ENCODE measurements at places on chromosomes 3 and 15.

- peaks cover 29% of the 10 kb centered on the region for H3K36me3 ChIP-seq
- peaks cover 34% of the 10 kb centered on the region for H3K4me1 ChIP-seq
- DNase-seq = no peak
Observed at GRCh38 chr15:63530752-63531299, 26.4 kb downstream of the USP3 start.

GRCh38 chr3:13714251-13714916 lies 165.5 kb downstream of the FBLN2 start:
- DNase-seq = peak; percentile 7
- no peak overlapping the region for H3K27ac ChIP-seq
- H3K36me3 ChIP-seq = no peaks in the 10 kb centered on the region
- H3K4me3 ChIP-seq = no peak overlapping the region
- H3K4me1 ChIP-seq = no peaks in the 10 kb centered on the region

GRCh38 chr3:10015461-10015904 lies 10.8 kb upstream of the FANCD2 start:
- H3K36me3 ChIP-seq = peaks cover 3% of the 10 kb centered on the region
- peaks cover 17% of the 10 kb centered on the region for H3K4me1 ChIP-seq
- peaks cover 17% of the 10 kb centered on the region for H3K27me3 ChIP-seq
- H3K4me3 ChIP-seq = no peak overlapping the region

DNA sequence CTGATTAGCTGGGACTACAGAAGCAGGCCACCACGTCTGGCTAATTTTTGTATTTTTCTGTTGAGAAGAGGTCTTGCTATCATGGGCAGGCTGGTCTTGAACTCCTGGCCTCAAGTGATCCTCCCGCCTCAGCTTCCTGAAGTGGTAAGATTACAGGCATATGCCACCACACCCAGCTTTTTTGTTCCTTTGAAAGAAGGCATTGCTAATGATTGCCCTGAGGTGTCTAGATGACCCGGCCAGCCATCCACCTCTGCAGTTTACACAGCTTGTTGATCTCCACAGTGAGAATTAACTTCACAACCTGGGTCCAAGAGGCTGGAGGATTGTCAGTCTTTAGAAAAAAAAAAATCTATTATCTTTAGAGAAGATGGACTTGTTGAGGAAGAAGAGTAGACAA lies 58.7 kb downstream of the SMAD3 start:
- no peak for DNase-seq
- no peak overlapping the region for H3K4me3 ChIP-seq
- H3K4me1 ChIP-seq = peaks cover 86% of the 10 kb centered on the region

DNA sequence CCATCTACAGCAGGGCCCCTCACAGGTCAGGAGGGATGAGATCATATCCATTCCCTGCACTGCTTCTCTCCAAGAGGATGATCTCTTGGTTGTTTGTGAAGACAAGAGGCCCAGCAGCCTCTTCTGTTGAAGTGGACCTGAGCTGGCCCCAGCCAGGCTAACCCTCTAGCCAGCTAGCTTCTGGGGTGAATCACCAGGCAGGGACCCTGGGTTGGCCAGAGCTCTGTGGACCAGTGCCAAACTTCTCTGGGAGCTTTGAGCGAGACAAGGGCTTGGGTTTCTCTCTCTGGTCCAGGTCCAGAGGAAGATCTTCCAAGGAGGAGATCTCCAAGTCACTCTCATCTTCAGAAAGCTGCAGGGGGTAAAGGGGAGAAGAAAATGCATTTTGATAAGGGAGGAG lies 52.7 kb downstream of the CLDN18 start:
- no peak overlapping the region for H3K4me3 ChIP-seq
- no peak overlapping the region for H3K27ac ChIP-seq
- H3K4me1 ChIP-seq = peaks cover 5% of the 10 kb centered on the region
- DNase-seq = no peak

- H3K27me3 ChIP-seq = no peaks in the 10 kb centered on the region
- H3K27ac ChIP-seq = no peak overlapping the region
- H3K4me1 ChIP-seq = no peaks in the 10 kb centered on the region
Observed at GRCh38 chr3:173529062-173529711, 131.6 kb downstream of the NLGN1 start.

- peaks cover 4% of the 10 kb centered on the region for H3K4me1 ChIP-seq
- H3K36me3 ChIP-seq = no peaks in the 10 kb centered on the region
- peaks cover 66% of the 10 kb centered on the region for H3K27me3 ChIP-seq
Observed at GRCh38 chr15:89665449-89666181, 10.3 kb upstream of the KIF7 start.

DNA sequence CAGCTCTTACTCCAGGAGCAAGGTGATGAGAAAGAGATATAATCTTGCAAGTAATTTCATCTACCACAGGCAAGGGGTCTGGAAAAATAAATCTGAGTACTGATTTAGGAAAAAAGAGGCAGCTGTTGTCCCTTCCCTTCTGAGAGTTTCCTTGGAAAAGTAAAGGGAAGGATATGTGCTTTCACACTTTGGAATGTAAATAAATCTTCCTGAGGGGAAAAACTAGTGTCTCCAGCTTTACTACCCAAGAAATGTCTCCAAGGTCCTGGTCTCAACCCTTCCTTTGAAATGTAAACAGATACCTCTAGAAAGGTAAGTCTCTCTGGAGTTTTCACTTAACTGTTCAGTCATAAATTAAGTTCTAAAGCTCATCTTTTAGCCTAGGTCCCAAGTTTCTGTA lies 102.6 kb downstream of the DPH6 start:
- H3K36me3 ChIP-seq = no peaks in the 10 kb centered on the region
- H3K27me3 ChIP-seq = no peaks in the 10 kb centered on the region
- H3K4me3 ChIP-seq = no peak overlapping the region
- H3K4me1 ChIP-seq = no peaks in the 10 kb centered on the region
- no peak overlapping the region for H3K27ac ChIP-seq

DNA sequence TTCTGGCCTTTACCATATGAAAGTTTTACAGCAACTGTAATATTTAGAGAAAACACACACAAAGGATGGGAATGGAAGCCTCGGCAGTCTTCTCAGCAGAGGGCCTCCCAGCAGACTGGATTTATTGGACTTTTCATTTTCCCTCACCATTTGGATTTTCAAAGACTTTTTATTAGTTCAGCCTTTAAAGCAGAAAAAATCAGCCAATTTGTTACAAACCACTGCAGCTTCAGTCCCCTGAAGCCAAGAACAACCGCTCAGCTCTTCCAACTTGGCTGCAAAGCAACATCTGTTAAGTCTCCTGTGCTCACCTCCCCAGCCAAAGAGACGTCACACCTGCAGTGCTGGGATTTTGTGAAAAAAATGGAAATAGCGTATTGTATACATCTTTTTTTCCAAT lies 120.8 kb downstream of the GMPS start:
- no peaks in the 10 kb centered on the region for H3K4me1 ChIP-seq
- peaks cover 17% of the 10 kb centered on the region for H3K27me3 ChIP-seq
- no peak overlapping the region for H3K4me3 ChIP-seq
- no peak for DNase-seq
- no peaks in the 10 kb centered on the region for H3K36me3 ChIP-seq
- no peak overlapping the region for H3K27ac ChIP-seq

GRCh38 chr3:48563382-48563918 lies at the start of gene UCN2:
UCN2 (minus strand) TSS chr3:48563781; CDS start chr3:48563124, 657 bp downstream.
- no peak for DNase-seq
- H3K4me3 ChIP-seq = no peak within 1 kb of the TSS
- peaks cover 26% of the 10 kb centered on the region for H3K4me1 ChIP-seq
- peaks cover 33% of the 10 kb centered on the region for H3K27me3 ChIP-seq
- no peaks in the 10 kb centered on the region for H3K36me3 ChIP-seq

DNA sequence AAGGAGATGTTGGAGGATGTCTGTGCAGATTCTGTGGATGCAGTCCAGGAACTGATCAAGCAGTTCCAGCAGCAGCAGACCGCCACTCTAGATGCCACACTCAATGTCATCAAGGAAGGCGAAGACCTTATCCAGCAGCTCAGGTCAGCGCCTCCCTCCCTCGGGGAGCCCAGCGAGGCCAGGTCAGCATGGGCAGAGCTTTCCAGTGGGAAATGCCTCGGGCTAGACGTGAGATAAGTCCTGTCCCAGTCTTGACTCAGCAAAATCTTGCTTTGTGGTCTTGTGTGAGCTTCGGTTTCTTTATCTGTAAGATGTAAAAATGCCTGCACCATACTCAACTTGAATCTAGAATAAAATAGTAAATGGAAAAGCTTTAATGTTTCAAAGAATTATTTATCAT lies 335.1 kb upstream of the UMPS start:
- H3K36me3 ChIP-seq = no peaks in the 10 kb centered on the region
- peaks cover 31% of the 10 kb centered on the region for H3K27me3 ChIP-seq
- no peak overlapping the region for H3K4me3 ChIP-seq
- no peak overlapping the region for H3K27ac ChIP-seq

- H3K4me1 ChIP-seq = peaks cover 3% of the 10 kb centered on the region
Observed at GRCh38 chr3:190558316-190558715, 44.4 kb downstream of the IL1RAP start.

DNA sequence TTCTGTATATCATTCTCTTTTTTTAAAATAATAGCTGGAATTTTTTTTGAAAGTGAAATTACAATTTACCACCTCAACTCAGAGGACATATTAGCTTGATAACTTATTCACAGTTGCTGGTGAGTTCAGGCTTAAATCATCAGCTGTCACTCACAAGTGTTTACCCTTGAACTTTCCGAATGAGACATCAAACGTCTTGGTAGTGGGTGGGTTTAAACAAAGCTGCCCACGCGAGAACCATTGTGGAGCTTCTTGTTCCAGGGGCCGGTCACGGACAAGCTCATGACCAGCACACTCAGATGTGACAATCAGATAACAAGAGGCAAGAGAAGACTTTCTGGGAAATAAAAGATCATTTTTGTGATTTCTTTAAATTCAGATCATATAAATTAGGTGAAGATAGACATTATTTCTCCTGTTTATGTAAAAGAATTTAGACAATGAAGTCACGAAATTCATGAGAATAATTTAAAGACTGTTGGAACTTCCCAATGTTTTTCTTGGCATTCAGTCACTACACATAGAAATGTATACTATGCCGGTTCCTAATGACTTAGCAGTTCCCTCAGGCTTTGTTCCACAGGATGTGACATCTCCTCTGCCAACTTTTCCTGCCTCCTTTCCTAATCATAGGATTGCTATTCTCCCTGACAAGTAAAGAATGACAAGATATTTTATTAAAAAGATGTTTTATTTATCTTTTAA lies 29.3 kb downstream of the BTD start:
- H3K4me1 ChIP-seq = peaks cover 16% of the 10 kb centered on the region
- peaks cover 3% of the 10 kb centered on the region for H3K36me3 ChIP-seq
- no peak overlapping the region for H3K4me3 ChIP-seq
- H3K27ac ChIP-seq = no peak overlapping the region
- DNase-seq = no peak

DNA sequence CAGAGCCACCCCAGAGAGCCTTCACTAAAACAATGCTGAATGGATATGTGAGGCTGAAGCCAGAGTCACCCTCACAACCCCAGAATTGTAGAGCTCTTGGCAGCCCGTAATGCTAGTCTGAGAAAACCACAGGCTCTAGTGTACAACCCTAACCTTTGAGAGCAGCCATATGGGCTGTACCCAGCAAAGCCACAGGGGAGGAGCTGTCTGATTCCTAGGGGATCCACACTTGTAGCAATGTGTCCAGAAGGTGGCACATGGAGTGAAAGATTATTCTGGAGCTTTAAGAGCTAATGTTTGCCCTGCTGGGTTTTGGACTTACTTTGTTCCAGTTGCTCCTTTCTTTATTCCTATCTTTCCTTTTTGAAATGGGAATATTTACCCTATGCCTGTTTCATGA lies 626.8 kb downstream of the GRM7 start:
- H3K36me3 ChIP-seq = no peaks in the 10 kb centered on the region
- no peak overlapping the region for H3K4me3 ChIP-seq
- no peak for DNase-seq
- no peaks in the 10 kb centered on the region for H3K27me3 ChIP-seq
- no peaks in the 10 kb centered on the region for H3K4me1 ChIP-seq

GRCh38 chr3:40057786-40058185 lies 248.4 kb downstream of the MYRIP start:
- no peak overlapping the region for H3K27ac ChIP-seq
- H3K36me3 ChIP-seq = no peaks in the 10 kb centered on the region
- no peak for DNase-seq

DNA sequence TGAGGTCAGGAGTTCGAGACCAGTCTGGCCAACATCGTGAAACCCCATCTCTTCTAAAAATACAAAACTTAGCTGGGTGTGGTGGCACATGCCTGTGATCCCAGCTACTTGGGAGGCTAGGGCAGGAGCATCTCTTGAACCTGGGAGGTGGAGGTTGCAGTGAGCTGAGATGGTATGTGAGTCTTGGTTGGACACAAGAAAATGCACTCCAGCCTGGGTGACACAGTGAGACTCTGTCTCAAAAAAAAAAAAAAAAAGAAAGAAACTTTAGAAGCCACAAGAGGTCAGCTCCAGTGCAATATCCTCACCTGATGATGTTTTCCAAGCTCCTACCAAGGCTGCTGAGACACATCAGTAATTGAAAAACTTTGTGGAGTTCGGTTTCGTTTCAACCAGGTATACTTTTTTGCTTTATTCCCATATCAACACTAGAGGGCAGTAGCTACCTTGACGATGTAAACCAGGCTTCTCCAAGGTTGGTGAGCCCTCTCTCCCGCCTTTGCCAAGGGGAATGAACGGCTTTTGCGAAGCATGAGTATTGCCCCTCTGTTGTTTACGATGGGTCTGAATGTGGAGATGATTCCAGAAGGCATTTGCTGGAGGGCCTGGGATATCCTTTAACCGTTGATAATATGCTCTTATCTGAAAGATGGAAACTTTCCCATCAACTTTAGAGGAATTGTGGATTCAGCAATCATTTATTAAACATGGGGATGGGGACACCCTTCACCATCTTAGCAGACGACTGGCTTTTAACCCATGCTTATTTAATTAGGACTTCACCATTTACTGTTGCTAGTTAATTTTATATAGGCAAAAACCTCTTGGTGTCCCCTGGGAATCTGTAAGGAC lies 202.8 kb downstream of the SV2B start:
- H3K36me3 ChIP-seq = peaks cover 23% of the 10 kb centered on the region
- H3K27ac ChIP-seq = peak overlapping the region; percentile 66
- DNase-seq = peak; percentile 52
- H3K4me1 ChIP-seq = peaks cover 66% of the 10 kb centered on the region
- H3K27me3 ChIP-seq = peaks cover 44% of the 10 kb centered on the region
- H3K4me3 ChIP-seq = no peak overlapping the region

- H3K4me3 ChIP-seq = no peak overlapping the region
- no peak overlapping the region for H3K27ac ChIP-seq
- H3K4me1 ChIP-seq = peaks cover 3% of the 10 kb centered on the region
- H3K27me3 ChIP-seq = peaks cover 44% of the 10 kb centered on the region
Observed at GRCh38 chr15:69474846-69475455, 22.3 kb downstream of the RPLP1 start.

GRCh38 chr15:40046721-40047414 lies 7.9 kb upstream of the SRP14 start:
- H3K27me3 ChIP-seq = no peaks in the 10 kb centered on the region
- peaks cover 77% of the 10 kb centered on the region for H3K4me1 ChIP-seq
- peaks cover 21% of the 10 kb centered on the region for H3K36me3 ChIP-seq
- H3K4me3 ChIP-seq = no peak overlapping the region

DNA sequence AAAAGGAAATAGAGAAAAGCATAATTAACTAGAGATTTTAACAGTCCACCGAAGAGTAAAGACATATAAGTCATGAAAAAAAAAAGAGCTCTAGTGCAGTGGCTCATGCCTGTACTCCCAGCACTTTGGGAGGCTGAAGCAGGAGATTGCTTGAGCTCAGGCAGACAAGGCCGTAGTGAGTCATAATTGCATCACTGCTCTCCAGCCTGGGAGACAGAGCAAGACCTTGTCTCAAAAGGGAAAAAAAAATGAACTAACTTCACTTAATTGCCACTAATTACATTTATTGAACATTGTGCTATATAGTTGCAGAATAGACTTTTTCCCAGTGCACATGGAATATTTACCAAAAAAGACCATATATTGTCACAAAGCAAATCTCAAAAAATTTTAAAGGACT lies 221.8 kb downstream of the CBLB start:
- no peaks in the 10 kb centered on the region for H3K4me1 ChIP-seq
- peaks cover 7% of the 10 kb centered on the region for H3K27me3 ChIP-seq
- H3K4me3 ChIP-seq = no peak overlapping the region
- H3K36me3 ChIP-seq = no peaks in the 10 kb centered on the region
- DNase-seq = no peak
- no peak overlapping the region for H3K27ac ChIP-seq

Data from activated naive CD4-positive, alpha-beta T cell treated with anti-CD3 and anti-CD28 coated beads, Interleukin-2, amount 10 ng/mL, durations not matched to agents 7 days and 5 days (primary cell).